ENCODE measurements at places on chromosomes 6 and 20. TPM values are rescaled to one million over a fixed set of nuclear protein-coding genes. Genes with fewer than 3 reads are reported as not detected.

The THEMIS gene
- not detected for total RNA-seq

The TPD52L2 gene
- total RNA-seq, result 128 TPM

The BACH2 gene
- total RNA-seq, result 0.40 TPM

The CYP39A1 gene
- 0.22 TPM for total RNA-seq

The NRSN2 gene
- 41.0 TPM for total RNA-seq

The RNF182 gene
- 0.40 TPM for total RNA-seq

The ZC2HC1B gene
- not detected for total RNA-seq

The SRMS gene
- not detected for total RNA-seq

The FAM217A gene
- total RNA-seq, result not detected

The CAGE1 gene
- total RNA-seq, result under 0.01 TPM

The MEA1 gene
- total RNA-seq, result 43.7 TPM

The EXOC2 gene
- total RNA-seq, result 68.6 TPM

The RAET1E gene
- total RNA-seq, result 0.43 TPM

The KHDC1L gene
- not detected for total RNA-seq

The ARMC2 gene
- total RNA-seq, result 2.3 TPM

The PI3 gene
- not detected for total RNA-seq

The TRIM10 gene
- not detected for total RNA-seq

The TTLL9 gene
- not detected for total RNA-seq

The BHLHE23 gene
- total RNA-seq, result not detected

The C20orf144 gene
- total RNA-seq, result 0.07 TPM

The HMGCLL1 gene
- total RNA-seq, result not detected

Measured in thoracic aorta endothelial cell (primary cell).